GM12864 (cell line): ENCODE measurements at places on chromosomes 4 and X.

- no peak for DNase-seq
Measured at GRCh38 chr4:119678761-119679160, 50.2 kb upstream of the PDE5A start.

- no peak for DNase-seq
Measured at GRCh38 chr4:166481739-166482138, 608.7 kb downstream of the TLL1 start.

DNA sequence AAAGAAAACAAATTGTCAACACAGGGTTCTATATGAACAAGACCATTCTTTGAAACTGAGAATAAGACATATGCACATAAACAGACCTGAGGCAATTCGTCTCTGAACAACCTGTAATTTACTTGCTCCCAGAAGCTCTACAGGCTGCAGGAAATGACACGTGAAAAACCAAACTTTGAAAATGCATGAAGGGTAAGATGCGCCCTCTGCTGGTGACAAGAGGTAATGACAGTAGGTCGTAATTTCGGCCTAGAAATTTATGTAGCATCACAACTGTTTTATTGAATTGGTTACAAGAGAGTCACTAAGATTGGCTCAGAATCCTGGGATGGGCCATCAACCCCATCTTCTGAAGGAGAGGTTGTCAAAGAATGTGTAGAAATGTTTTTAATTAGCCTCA lies 276.5 kb downstream of the PPP4R3C start:
- peak; percentile 2 for DNase-seq

DNA sequence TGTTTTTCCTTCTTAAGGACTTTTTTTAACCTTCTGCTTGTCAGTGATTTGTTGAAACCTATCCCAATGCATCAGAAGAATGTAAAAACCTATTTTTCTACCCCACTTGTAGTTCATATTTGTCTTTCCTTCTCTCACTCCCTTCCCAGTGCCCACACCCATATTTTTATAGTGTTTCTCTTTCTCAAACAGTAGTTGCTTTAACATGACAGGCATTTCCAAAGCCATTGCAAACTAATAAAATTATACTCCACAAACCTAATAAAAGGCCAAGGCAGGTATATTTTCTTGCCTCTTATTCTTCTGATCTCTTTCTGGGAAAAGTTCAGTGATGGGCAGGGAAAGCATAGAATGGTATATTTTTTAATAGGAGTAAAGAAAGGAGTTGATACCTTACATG lies 35.7 kb upstream of the FHDC1 start:
- DNase-seq, result no peak

- DNase-seq, result no peak
Measured at GRCh38 chr4:171813526-171814250, 484 bp downstream of the GALNTL6 start.

- DNase-seq, result no peak
Measured at GRCh38 chrX:8848911-8849310, 47.7 kb upstream of the FAM9A start.

GRCh38 chrX:3757510-3758025 lies 44.1 kb upstream of the PRKX start:
- DNase-seq, result no peak

GRCh38 chr4:73822812-73823504 lies 13.5 kb upstream of the CXCL6 start:
- no peak for DNase-seq

DNA sequence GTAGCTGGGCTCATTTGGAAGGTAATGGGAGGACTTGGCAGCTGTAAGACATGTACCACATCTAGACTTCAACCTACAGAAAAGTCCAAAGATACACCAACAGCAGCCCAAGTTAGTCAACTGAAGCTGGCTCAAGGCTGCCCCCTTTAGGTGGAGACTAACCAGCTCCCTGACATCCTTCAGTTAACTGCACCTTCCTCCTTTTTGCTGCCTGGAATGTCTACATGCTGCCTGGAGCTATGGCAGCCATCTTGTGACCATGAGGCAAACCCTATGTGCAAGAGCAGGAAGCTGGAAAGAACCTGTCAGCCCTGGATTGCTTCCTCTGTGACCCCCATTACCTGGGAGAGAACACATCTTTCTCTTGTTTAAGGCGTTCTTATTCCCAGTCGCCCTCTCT lies 25.8 kb downstream of the ARSD start:
- no peak for DNase-seq

DNA sequence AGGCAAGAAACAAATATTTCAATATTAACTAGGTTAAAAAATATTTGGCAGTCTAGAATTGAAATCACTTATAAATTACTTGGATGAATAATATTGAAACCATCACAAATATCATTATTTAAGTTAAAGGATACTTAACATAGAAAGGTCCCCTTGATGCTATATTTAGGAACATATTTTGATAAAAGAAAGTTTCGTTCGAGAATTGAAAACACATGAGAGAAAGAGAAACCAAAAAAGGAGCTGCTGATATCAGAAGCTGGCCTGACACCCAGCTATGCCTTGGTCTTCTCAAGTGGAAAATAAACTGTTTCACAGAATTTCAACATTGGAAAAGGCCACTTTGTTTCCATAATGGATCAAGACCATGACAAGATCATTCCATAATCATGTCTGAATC lies 762.4 kb downstream of the DMD start:
- DNase-seq, result no peak

- DNase-seq, result no peak
Measured at GRCh38 chrX:113919387-113919786, 664.5 kb upstream of the HTR2C start.

- DNase-seq, result no peak
Measured at GRCh38 chr4:187552781-187553180, 442.8 kb upstream of the ZFP42 start.

- no peak for DNase-seq
Measured at GRCh38 chrX:149758068-149758714, 15.7 kb upstream of the HSFX1 start.

DNA sequence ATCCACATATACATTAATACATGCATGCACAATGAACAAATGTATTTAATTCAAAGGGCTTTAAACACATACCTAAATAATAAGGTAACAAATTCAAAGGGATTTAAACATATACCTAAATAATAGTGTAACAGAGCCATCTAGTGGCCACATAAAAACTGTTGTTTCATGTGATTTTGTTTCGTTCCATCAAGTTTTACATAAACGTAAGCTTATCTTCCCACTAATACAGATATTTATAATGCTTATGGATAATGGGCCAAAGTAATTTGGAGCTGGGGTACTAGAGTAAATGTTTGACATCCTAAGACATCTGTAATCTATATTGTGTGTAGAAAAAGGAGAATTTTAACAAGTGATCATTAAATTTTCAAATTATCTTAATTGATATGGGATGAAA lies 82.3 kb downstream of the PRSS12 start:
- no peak for DNase-seq

GRCh38 chr4:75844151-75844662 lies 58.0 kb downstream of the PPEF2 start:
- no peak for DNase-seq

DNA sequence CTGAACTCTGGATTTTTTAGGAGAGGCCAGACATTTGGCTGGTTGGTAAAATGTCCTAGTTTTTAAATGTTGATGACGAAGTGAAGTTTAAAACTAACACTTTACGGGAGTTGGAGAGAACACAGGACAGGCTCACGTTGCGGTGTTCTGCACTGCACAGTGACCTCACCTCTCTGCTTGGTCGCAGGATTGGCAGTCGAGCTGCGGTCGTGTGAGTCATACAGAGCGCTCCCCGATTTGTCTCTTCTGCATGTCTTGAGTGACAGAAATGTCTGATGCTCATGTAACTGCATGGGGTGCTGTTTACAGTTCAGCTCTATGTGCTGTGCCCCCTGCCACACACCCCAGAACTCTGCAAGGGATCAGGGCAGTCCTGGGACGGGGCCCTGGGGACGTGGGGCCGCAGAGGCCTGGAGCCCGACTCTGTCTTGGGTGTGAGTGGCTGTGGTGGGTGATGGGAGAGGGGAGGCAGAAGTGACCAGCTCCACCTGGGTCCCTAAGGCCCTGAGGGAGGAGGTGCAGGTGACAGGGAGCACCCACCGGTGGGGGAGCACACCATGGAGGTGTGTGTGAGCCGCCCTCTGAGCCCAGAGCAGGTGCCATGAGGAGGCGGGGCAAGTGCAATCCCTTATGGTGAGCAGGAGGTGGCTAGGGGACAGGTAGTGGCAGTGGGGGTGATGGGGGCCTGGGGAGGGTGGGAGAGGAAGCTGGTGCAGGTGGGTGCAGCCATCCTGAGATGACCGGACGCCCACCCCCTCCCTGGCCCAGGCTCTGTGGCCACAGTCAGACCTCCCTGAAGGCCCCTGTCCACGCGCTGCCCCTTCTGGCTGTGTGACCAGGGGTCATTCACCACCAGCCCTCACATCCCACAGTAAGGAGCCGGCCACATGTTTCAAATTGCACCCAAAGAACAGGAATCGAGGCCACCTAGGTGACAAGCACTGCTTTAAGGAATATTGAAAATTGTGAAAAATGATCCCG lies 77.9 kb upstream of the ADRA2C start:
- no peak for DNase-seq

DNA sequence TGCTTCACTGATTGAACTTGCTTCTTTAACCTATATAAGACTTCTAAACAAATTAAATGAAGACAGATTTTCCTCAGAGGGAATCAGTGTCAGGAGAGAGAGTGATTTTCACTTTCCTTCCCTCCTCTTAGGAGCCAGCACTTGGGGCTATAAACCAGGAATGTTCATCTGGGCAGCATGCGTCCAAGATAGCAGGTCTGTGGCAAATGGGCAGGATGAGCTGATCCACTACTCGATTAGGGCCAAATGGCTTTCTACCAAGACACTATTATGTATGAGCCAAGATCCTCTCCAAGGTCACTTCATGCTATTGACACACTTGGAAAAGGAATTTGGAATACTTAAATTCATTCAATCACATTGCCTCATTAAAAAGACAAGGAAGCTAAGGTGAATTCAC lies 203.9 kb upstream of the GRID2 start:
- no peak for DNase-seq

DNA sequence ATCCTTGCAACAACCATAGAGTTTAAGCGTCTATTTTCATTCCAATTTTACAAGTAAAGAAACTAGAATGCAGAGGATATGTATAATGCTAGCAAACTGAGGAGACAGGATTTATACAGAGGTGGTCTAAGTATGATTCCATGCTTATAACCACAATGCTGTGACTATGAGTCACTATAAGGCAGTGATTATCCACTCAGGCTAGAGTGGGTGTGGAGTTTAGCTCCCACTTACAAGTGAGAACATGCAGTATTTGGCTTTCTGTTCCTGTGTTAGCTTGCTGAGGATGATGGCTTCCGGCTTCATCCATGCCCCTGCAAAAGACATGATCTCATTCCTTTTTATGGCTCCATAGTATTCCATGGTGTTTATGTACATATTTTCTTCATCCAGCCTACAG lies 41.6 kb upstream of the EDA2R start:
- no peak for DNase-seq

DNA sequence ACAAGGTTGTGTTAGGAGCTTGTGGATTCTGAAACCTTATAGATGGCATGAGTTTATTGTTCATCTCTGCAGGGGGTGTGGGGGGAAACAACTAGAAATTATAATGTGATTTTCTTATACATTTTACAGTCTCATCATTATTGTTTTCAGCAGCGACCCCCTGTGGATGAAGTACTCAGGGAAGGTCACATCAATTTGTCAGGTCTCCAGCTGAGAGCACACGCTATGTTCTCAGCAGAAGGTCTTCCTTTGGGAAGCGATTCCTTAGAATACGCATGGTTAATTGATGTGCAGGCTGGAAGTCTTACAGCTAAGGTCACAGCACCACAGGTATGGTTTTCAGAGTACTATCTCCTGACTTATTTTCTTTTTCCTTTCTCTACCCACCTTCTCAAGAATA lies 72.2 kb downstream of the BLTP1 start:
- no peak for DNase-seq

- DNase-seq, result no peak
Measured at GRCh38 chr4:34636623-34637022, 1607.7 kb downstream of the ARAP2 start.

DNA sequence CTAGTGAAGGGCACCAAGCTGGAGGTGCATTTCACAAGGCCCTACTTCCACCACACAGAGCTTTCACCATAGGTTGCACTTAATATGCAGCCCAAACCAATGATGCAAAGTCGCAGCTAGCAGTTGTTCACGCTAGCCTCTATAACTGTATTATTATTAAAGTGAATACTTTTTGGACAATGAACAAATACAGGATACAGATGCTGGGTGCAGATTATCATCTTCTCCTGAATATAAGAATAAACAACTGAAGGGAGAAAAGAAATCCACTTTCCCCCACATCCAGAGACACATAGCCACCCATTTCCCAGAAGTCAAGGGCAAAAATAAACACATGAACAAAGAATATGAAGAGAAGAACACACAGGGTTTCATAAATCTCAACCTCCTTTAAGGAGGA lies 107.2 kb downstream of the PRDM5 start:
- no peak for DNase-seq

GRCh38 chr4:42615131-42615763 lies 41.7 kb downstream of the ATP8A1 start:
- DNase-seq, result no peak

DNA sequence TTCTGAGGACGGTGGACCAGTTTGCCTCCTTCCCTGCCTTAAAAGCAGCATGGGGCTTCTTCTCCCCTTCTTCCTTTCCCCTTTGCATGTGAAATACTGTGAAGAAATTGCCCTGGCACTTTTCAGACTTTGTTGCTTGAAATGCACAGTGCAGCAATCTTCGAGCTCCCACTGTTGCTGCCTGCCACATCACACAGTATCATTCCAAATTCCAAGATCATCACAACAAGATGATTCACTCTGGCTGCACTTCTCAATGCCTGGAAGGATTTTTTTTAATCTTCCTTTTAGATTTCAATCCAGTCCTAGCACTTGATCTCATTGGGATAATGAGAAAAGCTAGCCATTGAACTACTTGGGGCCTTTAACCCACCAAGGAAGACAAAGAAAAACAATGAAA lies 255.3 kb downstream of the RAPGEF2 start:
- no peak for DNase-seq

DNA sequence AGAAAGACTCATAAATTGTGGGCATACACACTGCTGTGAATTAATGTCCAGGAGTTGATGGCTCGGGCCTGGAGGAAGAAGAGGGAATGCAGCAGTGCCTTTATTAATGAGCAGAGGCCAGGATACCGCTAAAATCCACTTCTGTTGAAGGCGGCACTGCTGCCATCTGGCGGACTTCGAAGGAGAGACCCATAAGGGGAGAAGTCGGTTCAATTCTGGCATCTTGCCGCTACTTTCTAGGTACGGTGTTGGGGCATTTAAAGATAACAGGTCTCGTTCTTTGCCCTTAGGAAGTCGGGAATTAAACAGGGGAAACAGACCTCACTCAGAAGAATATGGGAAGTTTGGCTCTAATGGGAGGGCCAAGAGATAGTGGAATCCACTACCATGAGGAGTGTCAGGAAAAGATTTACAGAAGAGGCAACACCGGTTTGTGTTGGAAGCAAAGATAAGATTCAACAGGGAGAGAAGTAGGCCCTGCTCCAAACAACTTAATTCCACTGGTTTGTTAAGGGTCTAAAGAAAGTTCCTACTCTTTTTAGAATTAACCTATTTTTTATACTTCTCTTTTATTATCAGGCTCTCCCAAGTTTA lies 133.6 kb upstream of the GIMD1 start:
- DNase-seq, result no peak
